GM23338 (cell line): ENCODE measurements at places on chromosomes 16 and 17.
A peak's percentile ranks its signal among the peaks of the same experiment; 100 is the strongest.

- no peak for DNase-seq
These were observed 328.4 kb upstream of the RBFOX1 start for GRCh38 chr16:7004266-7004665.

DNA sequence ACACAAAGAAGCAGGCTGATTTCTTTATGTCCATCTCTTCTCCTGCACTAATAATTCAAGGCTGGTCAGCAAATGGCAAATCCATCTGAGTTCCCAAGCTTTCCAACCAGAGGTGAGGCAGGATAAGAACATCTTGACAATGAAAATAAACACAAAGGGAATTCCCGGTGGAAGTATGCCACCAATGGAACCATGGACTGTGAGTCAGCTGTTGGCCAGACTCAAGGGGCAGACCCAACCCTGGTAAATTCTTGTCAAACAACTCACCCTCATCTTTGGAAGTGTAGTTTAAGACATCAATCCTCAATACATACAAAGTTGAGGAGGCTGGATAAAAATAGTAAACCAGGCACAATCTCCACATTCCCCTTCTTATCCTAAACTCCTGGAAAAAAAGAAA lies 74.3 kb upstream of the CES5A start:
- no peak for DNase-seq

DNA sequence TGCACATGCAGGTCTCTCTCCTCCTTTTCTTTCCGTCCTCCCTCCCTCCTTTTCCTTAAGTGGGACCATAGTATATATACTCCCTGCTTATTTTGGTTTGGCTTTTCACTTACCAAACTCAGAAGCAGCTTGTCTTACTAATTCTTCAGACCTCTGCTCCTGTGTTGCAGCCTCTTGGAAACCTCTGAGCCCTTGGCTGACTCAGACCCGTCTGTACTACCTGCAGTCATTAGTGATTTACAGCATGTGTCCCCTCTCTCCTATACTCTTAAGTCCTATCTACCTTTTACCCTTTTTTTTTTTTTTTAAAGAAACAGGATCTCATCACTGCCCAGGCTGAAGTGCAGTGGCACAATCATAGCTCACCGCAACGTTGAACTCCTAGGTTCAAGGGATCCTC lies 207.0 kb downstream of the STX8 start:
- no peak for DNase-seq

- DNase-seq: peak; percentile 74
These were observed 516 bp downstream of the SLC16A6 start for GRCh38 chr17:68290268-68290954.
